ELF-1 (cell line): ENCODE measurements at places on chromosomes 1 and 21.

DNA sequence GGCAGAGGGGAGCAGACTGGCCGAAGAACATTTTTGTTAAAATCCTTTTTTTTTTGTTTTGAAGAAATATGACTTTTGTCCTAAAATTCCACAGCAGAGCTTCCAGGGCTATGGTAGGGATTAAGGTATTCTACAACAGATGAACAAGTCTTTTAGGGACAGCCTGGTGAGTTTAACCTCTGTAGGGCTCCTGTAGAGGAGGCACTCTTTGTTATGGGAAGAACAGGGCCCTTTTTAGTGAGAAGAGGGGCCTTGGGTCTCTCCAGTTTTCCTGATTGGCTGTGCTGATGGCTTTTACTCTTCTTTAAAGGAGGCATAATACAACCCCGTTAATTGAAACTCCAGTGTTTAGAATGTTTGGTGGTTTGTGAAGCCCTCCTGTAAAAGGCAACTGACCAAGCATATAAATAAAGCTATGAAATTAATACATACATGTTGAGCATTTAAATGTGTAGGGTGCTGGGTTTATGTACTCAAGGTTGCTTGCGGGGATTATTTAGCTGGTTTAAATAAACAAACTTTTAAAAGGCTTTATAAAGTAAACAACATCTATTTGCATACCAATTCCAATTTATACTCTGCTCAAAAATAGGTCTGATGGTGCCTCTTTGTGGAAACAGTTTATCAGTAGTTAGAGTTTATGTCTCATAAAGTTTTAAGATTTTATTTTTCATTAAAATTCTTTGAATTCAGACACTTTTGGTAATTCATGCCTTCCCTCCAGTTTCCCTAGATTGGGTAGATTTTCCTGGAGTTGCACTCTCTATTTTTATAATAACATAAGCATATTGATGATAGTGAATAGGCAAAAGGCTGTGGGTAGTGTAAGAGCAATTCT is 46.5 kb downstream of the PBX1 start:
- DNase-seq = peak; percentile 51

DNA sequence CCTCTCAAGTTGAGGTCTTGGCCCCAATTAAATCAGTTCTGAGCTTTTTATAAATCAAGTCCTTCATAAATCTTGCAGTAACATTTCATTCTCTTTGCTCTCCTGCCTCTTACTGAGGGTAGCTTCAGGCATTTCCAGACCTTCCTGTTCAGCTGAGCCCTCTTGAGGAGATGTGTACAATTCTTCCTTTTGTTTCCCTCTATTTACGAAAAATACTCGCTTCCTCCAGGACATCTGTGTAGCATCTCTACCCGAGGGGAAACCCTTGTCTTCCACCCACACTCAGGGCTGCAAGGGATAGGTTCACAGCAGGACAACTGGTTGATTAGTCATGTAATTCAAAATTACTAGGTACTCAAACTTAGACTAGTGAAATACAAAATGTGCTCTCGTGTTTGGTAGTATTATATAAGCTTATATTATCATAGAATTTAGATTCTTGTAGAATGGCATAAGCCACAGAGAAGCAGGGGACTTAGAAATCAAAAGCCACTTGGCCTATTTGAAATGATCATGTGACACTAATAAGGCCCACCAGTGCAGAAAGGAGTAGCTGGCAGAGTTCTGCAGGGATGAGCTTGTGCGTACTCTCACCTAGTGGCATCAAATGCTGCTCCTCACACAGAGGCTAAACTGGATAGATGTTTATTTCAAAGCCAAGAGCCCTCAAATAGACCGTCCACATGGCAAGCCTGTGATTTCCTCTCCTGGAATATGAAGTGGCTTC is 126.7 kb downstream of the GDAP2 start:
- DNase-seq = no peak

- no peak for DNase-seq
Observed at GRCh38 chr1:85654066-85654782, 54.0 kb downstream of the ZNHIT6 start.

DNA sequence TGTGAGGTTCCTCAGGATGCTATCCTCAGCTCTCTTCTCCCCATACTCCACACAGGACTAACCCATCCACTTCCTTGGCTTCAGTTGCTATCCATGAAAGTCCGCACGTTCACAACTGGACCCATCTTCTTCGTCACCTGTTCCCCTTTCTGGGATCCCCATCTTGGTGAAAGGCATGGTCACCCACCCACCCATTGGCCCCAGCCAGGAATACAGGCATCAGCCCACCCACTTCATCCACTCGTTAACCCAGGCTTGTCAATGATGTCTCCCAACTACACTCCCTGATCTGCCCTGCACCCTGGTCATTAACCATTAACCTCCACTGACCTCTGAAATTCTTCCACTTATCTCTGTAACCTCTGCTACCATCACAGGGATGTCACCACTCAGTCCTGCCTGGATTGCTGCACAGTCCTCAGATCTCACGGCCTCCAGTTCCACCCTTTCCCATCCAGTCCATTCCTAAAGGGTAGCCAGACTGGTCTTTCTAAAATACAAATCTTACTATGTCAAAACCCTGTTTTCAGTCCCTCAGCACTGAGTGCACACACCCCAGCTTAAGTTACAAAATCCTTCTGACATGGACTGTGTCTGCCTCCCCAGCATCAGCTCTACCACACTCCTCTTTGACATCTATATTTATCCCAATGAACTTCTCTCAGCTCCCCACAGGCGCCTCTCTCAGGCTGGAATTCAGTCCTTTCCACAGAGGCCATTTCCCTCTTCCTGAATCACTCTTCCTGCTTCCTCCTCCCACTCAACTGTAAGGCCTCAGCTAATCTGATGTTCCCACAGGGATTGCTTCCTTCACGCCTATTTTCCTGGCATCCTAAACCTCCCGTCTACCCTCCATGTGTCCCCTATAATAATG is 10.4 kb downstream of the PGLYRP4 start:
- DNase-seq = no peak

DNA sequence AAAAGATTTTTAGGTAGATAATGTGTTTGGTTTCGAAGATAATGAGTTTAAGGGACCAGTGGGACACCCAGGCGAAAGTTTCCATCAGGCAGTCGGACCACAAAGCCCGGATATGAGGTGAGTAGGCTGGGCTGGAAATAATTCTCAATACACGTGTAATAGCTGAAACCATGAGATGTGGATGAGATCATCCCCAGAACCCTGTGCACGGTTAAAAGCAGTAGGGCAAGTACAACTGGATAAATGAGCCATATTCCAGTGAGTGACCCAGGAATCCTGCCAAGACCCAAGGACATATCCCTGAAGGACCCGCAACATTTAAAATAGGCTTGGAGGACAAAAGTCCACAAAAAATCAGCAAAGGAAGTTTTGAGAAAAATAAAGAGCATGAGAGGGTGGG is 21.5 kb upstream of the NHLH2 start:
- DNase-seq = no peak

DNA sequence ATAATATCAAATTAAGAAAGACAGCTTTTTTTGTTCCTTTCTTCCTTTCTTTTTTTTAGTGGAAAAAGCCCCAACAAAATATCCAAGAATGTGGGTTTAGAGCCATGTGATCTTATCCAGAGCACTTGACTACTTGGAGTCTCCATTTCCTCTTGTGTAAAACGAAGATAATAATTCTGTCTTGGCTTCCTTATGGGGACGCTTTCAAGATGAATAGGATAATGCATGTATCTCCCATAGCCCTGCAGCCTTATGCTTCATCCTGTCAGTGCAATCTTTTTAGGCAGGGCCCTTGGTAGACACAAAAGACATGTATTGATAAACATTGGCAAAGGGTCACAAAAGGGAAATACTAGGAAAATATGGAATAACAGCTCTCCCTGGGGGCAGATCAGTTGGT is 34.8 kb downstream of the ZBTB18 start:
- DNase-seq = no peak

DNA sequence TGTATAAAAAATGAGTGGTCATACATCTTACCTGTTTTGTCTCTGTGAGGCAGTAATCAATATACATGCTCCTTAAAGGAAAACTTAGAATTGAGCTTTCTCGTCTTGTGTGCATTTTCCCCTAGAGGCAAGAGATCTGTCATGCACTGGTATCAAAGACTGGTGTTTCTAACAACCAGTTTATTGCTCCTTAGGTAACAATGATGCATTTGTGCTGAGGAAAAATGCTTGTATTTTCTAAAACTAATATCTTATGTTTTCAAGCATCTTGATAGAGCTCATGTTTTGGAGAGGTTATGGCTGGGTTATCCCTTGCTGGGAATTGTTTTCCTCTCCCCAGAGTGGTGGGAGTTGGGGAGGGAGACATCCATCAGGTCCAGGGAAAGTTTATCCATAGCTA is 23.9 kb upstream of the CCDC190 start:
- DNase-seq = no peak

DNA sequence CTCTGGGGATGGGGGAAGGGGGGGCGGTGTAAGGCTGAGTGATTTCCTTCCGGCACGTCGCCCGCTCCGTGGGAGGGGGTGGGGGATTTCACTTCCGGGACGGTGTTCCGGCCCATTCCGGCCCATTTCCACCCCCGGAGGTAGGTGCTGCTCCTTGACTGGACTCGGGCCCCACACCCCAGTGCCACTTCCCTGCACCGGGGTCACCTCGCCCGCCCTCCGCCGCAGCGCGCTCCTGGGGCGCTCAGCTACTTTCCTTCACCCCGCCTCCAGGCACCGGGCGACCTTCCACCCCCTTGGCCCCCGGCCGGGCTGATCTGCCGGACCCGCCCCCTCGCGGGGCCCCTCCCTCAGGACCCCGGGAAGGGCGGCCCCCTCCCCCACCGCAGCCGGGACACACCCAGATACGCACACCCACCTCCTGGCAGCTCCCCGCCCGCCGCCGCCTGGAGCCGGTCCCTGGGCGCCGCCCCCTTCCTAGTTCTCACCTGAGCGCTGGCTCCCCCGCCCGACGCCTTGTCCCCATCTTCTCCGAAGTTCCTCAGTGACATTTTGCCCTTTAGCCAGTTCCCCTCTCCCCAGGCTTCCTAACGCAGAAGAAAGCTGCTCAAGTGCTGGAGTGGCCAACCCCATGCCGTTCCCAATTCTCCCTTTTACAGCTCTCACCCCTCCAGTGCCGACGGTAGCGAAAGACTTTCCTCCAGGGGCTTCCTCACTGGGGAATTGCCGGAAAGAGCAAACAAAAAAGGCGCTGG is at the start of gene ZBTB37:
Gene ZBTB37, plus strand, starts transcription at position 115 of the 755 bp plus-strand sequence. CDS start 1,846 bp downstream, outside the sequence.
- DNase-seq = peak; percentile 96

DNA sequence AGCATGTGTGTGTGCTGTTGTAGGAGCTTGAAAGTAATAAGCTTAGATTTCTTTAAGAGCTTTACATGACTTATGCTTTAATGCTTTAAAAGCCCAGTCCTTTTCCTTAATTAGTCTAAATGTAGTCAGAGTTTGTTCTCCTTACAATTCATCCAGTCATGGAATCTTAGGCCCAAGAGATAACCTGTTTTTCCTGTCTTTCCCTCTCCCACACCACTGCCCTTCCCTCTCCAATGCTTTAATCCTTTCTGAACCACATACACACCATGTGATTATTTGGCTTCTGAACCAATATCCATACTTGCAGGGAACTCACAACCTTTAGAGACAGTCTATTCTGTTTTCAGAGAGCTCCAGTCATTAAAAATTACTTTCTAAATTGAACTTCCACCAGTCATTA is 37.6 kb downstream of the ALG6 start:
- DNase-seq = peak; percentile 43

DNA sequence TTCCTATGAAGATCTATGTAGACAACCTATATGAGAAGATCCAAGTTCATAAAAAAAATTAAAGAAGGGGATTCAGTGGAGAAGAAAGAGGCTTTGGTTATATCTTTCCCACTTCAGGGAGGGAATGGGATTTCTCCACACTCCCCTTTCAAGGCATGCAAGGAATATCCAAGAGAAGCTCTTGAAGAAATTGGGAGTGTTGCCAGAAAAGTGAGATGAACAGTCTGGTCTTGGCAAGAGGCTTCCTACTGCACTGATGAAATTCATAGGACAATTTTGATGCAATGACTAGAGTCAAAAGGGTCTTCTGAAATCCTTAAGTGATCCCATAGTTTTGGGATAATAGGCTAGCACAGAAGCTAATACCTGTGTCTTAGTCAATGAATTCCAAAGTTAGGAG is 153.0 kb downstream of the KCTD3 start:
- DNase-seq = no peak

DNA sequence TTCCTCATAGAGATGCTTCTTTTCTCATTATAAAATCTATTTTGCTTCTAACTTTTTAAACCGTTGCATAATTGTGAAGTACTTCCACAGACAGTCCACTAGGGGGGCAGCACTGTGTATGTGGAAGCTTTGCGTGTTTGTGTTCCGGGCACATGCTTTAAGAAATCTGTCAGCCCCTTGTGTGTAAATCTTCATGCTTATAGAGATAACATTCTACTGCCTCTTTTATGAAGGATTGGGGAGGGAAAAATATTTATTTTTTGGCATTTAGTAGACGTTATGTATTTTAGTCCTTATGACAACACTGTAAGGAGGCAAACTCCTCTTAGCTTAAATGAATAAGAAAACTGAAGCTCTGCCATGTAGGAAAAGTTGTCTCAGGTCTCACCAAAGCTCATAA is 157.3 kb upstream of the PTGFR start:
- no peak for DNase-seq

DNA sequence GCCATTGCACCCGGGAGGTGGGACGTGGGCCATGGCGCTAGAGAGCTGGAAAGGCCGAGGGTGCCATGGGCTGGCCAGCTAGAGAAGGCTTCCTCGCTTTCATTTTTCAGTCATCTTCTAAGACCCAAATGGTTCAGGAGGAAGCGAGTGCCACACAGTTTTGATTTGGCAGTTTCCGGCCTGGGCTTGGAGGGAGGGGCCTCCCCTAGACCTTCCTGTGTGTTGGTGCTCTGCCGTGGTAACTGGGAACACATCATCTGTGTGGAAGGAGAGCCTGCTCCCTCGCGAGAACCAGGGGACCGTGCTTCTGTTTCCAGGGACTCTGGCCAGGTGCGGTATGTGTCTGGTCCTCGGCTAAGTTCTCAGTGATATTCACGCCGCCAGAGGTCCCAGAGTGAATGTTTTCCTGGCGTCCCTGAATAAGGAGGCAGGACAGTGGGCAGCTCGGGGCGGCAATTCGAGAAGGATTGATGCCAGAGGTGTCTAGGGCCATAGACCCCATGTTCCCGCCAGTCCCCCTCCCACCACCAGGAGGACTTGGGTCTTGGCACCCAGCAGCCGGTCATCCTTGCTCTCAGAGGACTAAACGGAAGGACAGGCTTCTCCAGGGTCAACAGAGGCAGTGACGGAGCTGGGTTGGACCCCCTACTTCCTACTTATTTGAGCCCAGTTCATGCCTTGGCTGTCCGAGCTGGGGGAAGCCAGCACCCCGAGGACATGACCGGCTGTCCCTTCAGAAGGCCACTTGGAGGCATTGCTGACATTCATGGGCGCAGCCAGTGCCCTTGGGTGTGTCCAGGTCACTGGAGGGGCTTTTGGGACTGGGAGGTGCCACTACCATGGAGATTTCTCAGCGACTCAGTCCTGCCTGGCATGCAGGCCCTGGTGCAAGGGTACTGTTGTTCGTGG is 2.7 kb upstream of the NPHP4 start:
- DNase-seq = no peak
